Right lung (tissue), 10 donors: ENCODE measurements at places on chromosomes 12 and 14.

GRCh38 chr12:29255042-29255441 is 106.0 kb downstream of the FAR2 start:
- DNase-seq = no peak

GRCh38 chr12:116121453-116121871 is 156.0 kb downstream of the MED13L start:
- DNase-seq = no peak

- DNase-seq = peak; percentile 60
Measured at GRCh38 chr14:67837011-67837624, 17.5 kb downstream of the RAD51B start.

DNA sequence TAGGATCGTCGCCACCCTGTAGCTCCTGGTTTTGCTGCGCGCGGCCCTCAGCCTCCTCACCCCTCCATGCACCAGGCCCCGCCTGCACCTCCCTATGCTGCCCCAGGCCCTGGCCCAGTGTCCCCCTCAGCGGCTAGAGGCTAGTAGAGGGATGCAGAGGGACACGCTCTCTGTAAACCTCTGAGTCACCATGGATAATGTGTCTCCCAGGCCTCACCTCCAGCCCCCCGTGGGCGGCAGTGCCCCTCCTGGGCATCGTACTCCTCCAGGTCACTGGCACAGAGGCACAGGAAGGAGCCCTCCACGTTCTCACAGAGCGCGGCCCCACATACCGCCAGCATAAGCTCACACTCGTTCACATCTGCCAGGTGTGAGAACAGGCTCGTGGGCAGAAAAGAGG is 12.3 kb downstream of the ISCA2 start:
- DNase-seq = no peak

GRCh38 chr14:60183741-60184140 is 18.5 kb upstream of the DHRS7 start:
- no peak for DNase-seq

- DNase-seq = no peak
Measured at GRCh38 chr12:108526482-108527165, 11.5 kb downstream of the FICD start.

DNA sequence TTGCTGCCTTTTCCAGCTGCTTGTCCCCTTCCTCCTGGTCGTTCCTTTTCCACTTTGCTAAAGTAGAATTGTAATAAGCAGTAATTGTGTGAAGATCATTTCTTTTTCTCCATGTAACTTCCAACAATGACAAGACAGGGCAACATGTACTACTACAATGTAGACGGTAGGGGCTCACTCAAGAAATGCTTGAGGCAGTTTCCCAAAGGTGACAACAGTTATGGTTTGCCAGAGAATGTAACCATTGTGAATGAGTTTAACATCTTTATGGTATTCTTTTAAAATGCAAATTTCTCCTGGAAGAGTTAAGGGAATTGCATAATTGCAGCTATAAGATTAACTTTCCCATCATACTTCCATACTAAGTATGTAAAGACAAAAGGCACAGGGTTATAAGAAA is 23.8 kb upstream of the PHLDA1 start:
- DNase-seq = no peak

DNA sequence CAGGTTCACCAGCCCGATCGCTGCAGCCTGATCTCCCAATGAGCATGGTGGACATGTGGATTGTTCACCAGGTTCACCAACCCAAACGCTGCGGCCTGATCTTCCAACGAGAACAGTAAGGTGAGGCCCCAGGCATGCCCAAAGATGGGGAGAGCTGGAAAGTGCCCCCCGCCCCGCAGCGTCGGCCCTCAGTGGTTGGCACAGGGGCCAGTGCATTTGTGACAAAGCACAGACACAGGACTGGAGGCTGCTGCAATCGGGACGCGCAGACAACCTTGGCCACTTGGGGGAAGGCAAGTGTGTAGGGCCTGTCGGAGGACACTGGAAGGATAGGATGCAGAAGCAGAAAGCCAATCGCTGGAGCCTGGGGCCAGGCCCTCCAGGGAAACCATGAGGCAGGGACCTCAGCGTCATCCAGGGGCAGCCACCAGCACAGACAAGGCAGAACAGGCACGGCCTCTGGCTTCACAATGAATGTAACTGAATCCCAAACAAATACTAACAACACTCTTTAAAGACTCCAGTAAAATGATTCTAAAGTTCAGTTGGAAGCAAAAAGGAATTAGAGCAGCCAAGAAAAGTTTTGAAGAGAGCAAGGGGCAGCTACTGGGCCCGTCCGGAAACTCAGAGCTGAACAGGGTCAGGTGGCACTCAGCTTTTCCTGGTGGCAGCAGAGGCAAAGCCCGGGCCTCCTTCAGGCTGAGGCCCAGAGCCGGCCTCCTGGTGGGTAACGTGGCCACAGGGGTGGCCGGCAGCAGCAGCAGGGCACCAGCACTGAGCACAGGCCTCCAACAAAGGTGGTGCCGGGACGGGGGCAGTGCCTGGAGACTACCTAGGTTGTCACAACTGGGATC is 13.3 kb downstream of the BRF1 start:
- DNase-seq = no peak

- no peak for DNase-seq
Measured at GRCh38 chr12:82182601-82183190, 175.5 kb downstream of the CCDC59 start.

DNA sequence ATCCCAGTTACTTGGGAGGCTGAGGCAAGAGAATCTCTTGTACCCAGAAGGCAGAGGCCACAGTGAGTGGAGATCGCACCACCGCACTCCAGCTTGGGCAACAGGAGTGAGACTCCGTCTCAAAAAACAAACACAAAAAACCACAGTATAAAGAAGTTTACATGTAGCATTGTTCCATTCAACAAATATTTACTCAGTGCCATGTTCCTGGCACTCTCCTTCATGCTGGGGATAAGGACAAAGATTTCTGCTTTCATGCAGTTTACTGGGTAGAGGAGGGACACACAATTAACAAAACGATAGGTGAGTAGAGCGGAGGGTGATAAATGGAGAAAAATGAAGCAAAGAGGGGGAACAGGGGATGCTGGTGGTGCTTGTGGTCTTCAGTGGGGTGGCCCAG is 68.2 kb upstream of the OVCH1 start:
- DNase-seq = no peak

- DNase-seq = no peak
Measured at GRCh38 chr14:27184427-27184826, 586.6 kb upstream of the NOVA1 start.

GRCh38 chr14:51341338-51341737 is 101.3 kb downstream of the TMX1 start:
- no peak for DNase-seq
